ENCODE measurements at places on chromosomes 7 and 10.

- DNase-seq, result peak; percentile 82
Observed at GRCh38 chr10:511101-511848, 178.2 kb downstream of the DIP2C start.

DNA sequence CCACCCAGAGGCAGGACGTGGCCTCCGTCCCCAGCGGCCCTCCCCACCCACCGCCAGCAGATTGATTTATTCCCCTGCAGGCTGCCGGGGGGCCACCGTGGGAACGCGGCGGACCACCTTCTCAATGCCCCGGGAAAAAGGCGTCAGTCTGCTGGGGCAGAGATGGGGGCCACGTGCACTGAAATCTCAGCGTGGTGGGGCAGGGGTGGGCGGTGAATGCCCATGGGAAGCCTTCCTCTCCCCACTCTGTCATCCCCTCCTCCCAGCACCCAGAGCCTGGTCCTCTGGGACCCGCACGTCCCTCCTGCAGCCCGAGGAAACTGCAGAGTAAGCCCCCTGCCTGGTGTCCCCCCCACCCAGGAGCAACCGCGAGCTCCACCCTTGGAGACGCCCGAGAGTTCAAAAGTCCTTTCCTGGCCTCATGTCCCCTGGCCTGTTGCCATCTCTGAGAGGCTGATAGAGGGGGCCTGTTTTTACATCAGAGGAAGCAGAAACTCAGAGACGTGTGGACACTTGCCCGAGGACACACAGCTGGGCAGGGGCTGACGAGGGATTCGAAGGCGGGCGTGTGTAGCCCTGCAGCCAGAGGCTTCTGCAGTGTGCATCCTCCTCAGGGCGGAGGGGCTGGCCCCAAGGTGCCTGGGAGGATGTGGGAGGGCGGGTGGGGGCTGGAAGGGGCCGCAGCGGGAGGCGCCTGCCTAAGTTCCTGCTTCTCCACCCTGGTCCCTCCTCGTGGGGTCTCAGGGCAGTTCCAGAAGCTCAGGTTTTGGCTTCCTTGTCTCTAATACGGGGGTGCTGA lies 21.8 kb downstream of the UNCX start:
- no peak for DNase-seq

DNA sequence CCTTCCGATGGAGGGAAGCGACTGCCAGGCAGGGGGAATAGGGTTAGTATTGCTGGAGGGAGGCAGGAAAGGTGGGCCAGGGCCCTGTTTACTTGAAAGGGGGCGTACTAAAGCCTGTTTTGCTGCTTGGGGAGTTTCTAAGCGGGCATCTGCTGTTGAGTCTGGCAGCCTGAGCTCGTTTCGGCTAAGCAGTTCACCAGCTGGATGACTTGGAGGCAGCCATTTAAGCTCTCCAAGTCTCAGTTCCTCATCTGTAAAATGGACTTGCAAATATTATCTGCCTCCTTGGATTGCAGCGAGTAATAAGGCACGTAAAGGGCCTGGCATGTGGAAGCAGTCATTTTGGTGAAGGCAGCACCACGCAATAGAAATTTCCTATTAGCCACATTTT lies 44.0 kb downstream of the LDB3 start:
- DNase-seq, result peak; percentile 61

DNA sequence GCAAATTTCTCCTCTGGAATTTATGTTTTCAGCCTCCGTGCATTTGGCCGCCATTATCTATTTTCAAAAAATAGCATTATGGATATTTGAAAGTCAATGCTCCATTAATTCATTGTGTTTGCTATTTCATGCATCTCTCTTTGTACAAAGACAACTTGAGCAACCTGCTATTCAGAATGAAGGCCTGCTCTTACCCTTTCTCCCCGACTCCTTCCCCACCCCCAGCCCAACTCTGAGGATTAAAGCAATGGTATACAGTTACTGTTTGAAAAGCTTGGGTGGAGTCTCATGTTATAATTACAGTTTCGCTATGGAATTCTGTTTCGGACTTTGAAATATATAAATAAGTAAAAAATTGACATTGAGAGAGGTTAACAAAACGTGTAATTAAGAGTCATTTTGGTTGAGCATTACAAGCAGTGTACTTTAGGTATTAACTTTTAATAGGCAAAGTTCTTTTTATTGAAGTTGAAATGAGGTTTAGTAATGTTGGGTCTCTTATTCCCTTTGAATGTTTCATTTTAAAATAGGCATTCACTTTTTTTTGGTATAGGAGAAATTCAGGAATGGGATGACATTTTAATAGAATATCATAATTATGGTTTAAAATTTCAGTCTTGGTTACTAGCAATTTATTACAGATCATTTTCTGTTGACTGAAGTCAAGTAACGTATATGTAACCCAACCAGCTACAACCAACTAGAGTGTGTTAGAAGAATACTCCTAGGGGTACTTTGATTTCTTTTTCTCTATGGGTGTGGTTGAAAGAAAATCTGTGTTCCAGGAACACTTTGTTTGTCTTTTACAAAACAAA lies 93.1 kb downstream of the ARID5B start:
- DNase-seq, result no peak

- no peak for DNase-seq
Observed at GRCh38 chr10:117546581-117547015, 4.1 kb downstream of the EMX2 start.

- DNase-seq, result no peak
Observed at GRCh38 chr7:16399265-16399831, 22.0 kb downstream of the CRPPA start.

- no peak for DNase-seq
Observed at GRCh38 chr7:135981958-135982646, 4.9 kb upstream of the MTPN start.

DNA sequence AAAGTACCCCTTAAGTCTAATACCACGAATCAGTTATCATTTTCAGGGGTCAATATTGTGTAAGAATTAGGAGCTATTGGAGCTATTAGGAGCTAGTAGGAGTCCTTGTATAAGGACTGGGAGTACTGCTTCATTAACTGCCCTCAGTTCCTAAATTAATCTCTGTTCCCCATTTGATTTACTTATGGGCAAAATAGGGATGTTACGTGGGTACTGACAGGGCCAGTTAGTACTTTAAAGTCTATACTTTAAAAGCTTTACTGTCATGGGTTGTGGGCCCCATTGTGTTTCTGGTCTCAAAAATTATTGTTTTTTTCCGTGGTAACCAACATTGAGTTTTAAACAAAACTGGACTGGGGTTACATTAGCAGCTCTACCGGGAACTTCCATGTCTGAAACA lies 60.3 kb downstream of the PRKAR2B start:
- no peak for DNase-seq

- no peak for DNase-seq
Observed at GRCh38 chr10:31034098-31034909, 2.6 kb upstream of the ZNF438 start.

DNA sequence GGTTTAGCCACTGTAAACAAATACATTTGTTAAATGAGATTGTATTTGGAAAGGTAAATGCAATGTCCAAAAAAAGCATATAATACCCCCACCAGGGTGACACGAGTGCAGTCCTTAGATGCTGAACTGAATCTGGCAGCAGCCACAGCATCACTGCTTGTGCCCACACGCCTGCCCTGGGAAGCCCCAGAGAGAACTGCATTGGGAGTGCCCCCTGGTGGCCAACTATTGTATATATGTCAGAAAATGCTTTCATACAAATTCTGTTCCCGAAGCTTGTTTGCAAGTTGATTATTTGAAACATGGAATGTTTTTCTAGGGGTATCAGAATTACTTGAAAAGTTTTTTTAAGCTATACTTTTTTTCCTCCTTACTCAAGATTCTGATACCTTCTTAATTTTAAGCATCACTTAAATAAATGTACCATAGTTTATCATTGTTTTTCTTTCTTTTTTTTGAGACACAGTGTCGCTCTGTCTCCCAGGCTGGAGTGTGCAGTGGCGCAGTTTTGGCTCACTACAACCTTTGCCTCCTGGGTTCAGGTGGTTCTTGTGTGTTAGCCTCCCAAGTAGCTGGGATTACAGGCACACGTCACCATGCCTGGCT lies 50.1 kb downstream of the LANCL2 start:
- DNase-seq, result peak; percentile 79

DNA sequence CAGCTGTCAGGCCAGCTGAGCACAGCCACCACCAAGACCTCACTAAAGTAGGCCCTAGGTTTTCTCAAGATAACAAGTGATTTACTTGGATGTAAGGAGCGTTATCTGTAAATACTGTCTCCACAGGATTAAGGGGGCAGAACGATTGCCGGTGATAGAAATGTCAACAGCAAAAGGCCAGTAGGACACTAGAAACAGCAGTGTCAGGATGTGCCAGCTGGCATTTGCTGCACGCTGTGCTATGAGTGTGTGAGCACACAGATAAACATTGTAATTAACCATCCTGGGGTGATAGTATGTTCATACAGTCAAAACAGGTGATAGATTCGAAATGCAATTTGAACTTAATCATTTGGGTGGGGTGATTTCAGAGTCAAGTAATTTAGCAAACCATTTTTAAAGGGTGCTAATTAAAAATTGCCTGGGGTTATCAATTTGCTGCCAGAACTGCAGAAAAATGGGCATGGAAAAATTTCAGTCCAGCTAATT lies 36.3 kb upstream of the NOBOX start:
- DNase-seq, result no peak

DNA sequence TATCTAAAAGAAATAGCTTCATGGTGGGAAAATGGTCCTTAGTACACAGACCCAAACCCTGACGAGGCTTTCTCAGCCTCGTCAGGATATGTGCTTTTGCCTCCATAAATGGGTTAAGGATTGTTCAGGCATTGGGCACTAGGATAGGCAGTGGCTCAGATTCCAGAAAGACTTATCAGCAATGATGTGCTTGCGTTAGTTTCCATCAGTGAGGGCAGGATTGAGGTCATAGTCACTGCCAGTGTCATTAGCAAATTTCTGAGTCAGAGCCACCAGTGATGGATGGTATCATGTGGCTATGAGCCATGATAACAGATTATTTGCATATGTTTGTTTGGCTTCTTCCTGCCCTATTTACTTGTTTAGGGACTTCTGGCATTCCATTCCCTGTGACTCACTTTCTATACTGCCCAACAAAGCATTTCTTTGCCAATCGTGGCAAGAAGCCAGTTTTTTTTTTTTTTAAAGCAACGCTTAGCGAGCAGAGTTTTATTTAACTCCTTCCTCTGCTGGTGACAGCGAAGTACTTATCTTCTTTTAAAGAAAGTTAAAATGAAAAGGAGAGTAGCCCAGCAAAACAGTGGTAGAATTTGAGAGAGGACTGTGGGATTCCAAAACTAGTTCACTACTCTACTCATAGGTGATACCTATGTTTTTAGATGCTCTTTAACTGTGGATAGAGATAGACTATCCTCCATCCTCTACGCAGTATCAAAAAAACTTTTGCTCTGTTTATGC lies 44.4 kb downstream of the MYPN start:
- DNase-seq, result no peak

- no peak for DNase-seq
Observed at GRCh38 chr7:43113622-43114457, 1.4 kb downstream of the HECW1 start.

- DNase-seq, result no peak
Observed at GRCh38 chr7:10593080-10593479, 380.6 kb upstream of the PHF14 start.

DNA sequence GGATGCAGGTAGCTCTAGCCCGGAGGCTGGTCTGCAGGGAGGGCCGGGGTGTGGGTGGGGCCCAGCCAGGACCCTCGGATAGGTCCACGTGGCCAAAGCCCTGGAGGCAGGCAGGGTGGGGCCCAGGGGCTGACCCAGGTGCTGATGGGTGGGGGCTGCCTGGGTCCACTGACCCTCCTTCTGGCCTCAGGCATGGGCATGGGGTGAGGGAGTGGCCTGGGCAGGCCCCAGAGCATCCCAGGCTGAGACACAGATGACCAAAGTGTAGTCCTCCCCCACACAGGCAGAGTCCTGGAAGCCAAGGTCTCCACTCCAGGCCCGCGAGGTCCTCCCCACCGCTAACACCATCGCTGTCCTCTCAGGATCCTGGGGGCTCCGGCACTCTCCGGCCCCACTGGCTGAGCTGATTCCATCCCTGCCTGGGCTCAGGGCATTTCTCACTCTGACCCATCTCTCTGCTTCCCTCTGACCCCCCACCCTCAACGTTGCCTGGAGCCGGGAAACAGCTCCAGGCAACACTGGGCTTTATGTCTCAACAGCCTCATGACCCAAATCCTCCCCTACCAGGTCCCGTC lies 20.7 kb upstream of the PPP2R2D start:
- no peak for DNase-seq

DNA sequence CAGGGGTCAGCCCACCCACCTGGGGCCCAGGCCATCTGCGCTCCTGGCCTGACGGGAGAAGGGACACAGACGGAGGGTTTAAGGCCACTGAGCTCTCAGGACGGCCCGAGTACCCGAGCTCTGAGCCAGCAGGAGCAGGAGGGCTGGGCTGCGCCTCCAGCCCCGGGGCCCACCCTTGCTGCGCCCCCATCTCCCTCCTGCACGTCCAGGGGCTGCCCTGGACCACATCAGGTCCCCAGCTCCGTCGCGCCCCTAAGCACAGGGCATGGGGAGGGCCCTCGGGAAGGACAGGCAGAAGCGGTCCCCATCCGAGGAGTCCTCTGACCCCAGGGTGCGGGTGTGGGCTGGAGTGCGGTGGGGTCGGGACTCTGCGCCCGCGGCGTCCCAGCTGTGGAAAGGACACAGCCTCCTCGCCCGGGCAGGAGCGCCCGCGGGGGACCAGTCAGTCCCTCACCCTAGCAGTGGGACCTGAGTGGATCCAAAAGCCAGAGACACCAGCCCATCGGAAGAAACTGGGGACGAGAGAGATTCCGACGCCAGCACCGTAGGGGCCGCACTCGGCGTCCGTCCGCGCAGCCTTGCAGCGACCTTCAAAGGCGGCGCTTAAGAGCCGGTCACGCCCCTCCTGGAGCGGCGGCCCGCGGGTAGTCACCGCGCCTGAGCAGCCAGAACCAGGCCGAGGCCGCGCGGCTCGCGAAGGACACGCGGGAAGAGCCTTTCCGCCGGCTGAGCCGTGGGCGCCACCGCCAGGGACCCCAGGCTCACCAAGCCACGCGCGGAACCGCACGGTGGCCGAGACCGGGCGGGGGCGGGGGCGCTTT lies 15.9 kb downstream of the CAMK2B start:
- no peak for DNase-seq

- DNase-seq, result no peak
Observed at GRCh38 chr7:28142650-28143049, 37.9 kb downstream of the JAZF1 start.

DNA sequence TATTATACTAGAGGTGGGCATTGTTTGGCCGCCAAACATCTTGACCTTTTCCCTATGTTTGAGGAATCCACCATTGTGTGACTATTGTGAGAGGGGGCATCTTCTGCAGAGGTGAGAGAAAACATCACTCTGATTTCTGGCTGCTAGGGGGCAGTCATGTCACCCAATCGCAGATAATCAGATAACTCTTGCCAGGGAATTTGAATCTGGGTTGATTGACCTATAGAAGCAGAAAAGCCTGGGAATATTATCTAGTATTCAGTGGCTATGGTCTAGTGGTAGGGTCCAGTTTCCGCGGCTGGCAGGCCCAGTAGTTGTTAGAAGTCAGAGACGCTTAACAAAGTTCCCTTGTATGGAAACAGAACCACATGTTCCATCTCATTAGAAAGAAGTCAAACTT lies 808.5 kb downstream of the PHTF2 start:
- DNase-seq, result peak; percentile 27

GRCh38 chr10:42992957-42993390 lies 83.9 kb upstream of the RET start:
- no peak for DNase-seq

Data from WERI-Rb-1 (cell line).